T-helper 2 cell treated with Interferon-gamma antibody and Interleukin-4, amounts not matched to agents 100 ng/mL and 5 ng/mL, for 36 hours (primary cell): ENCODE measurements at places on chromosomes 4 and X. TPM values are rescaled to one million over a fixed set of nuclear protein-coding genes. Genes with fewer than 3 reads are reported as not detected.

TRIM75 gene
- total RNA-seq = not detected in 2 replicates

ADH1C gene
- total RNA-seq = not detected in 2 replicates

LIMCH1 gene
- total RNA-seq = not detected in 2 replicates

PPP4R3C gene
- not detected in 2 replicates for total RNA-seq

ADH1A gene
- not detected in 2 replicates for total RNA-seq

DCAF12L1 gene
- total RNA-seq = not detected in 2 replicates

VCX gene
- not detected in 2 replicates for total RNA-seq

NLGN4X gene
- not detected in 2 replicates for total RNA-seq

PHOX2B gene
- total RNA-seq = not detected in 2 replicates

ARR3 gene
- total RNA-seq = not detected in 2 replicates

CSAG2 gene
- total RNA-seq = not detected in 2 replicates

HAND2 gene
- total RNA-seq = not detected in 2 replicates

FAT1 gene
- 0.36 and 0.39 TPM in 2 replicates for total RNA-seq

IBSP gene
- total RNA-seq = not detected in 2 replicates

PF4V1 gene
- not detected in 2 replicates for total RNA-seq

ZAR1 gene
- not detected in 2 replicates for total RNA-seq

GABRG1 gene
- not detected in 2 replicates for total RNA-seq

MAGEH1 gene
- 14.0 and 14.5 TPM in 2 replicates for total RNA-seq

TLR6 gene
- total RNA-seq = 1.3 and 2.2 TPM in 2 replicates

XK gene
- 0.23 and 0.32 TPM in 2 replicates for total RNA-seq

EMCN gene
- not detected in 2 replicates for total RNA-seq

SFRP2 gene
- not detected in 2 replicates for total RNA-seq

BMPR1B gene
- 0.07 TPM in 1 of 2 replicates, not detected in the other for total RNA-seq

BMX gene
- not detected in 2 replicates for total RNA-seq

XG gene
- total RNA-seq = not detected in 2 replicates

SSX4B gene
- not detected in 2 replicates for total RNA-seq

KLHL34 gene
- 0.18 and 0.39 TPM in 2 replicates for total RNA-seq

TCEAL6 gene
- total RNA-seq = not detected in 2 replicates

UBE2K gene
- total RNA-seq = 73.6 and 76.0 TPM in 2 replicates

WNK3 gene
- 0.20 TPM in 1 of 2 replicates, not detected in the other for total RNA-seq

SLITRK4 gene
- total RNA-seq = not detected in 2 replicates

PAGE5 gene
- 0.43 TPM in 1 of 2 replicates, not detected in the other for total RNA-seq

CFAP47 gene
- total RNA-seq = not detected in 2 replicates

CHRNA9 gene
- total RNA-seq = 0.39 and 0.64 TPM in 2 replicates

ADRA2C gene
- total RNA-seq = not detected in 2 replicates

PPP1R3F gene
- total RNA-seq = 14.8 and 16.1 TPM in 2 replicates

OPN1MW gene
- not detected in 2 replicates for total RNA-seq

ADH1B gene
- not detected in 2 replicates for total RNA-seq

PNCK gene
- 0.32 TPM in 1 of 2 replicates, not detected in the other for total RNA-seq

VEGFD gene
- total RNA-seq = not detected in 2 replicates

RIPPLY1 gene
- not detected in 2 replicates for total RNA-seq

CISD2 gene
- 54.7 and 54.9 TPM in 2 replicates for total RNA-seq

SYTL5 gene
- not detected in 2 replicates for total RNA-seq

SYP gene
- total RNA-seq = 0.95 and 1.3 TPM in 2 replicates

TEX13D gene
- total RNA-seq = not detected in 2 replicates

ZCCHC18 gene
- total RNA-seq = 0.20 and 0.48 TPM in 2 replicates

TLR1 gene
- 5.0 and 5.1 TPM in 2 replicates for total RNA-seq
